ENCODE measurements at places on chromosomes 6 and 20. TPM values are rescaled to one million over a fixed set of nuclear protein-coding genes. Genes with fewer than 3 reads are reported as not detected.

Gene OR2J3
- total RNA-seq, result not detected

Gene SIM1
- total RNA-seq, result not detected

Gene PNLDC1
- not detected for total RNA-seq

Gene STMN3
- 101 TPM for total RNA-seq

Gene GPR6
- total RNA-seq, result not detected

Gene USP49
- total RNA-seq, result 12.5 TPM

Gene TRIM26
- 12.8 TPM for total RNA-seq

Gene PYGB
- 72.1 TPM for total RNA-seq

Gene HLA-DOA
- 0.16 TPM for total RNA-seq

Gene EYA4
- 0.47 TPM for total RNA-seq

Gene OR2H2
- total RNA-seq, result not detected

Gene ABHD12
- total RNA-seq, result 39.0 TPM

Gene SALL4
- 0.16 TPM for total RNA-seq

Gene LY6G6F
- not detected for total RNA-seq

Gene TRIM39
- total RNA-seq, result 10.0 TPM

- DNase-seq, result no peak
These were observed 29.2 kb downstream of the TGM2 start for GRCh38 chr20:38135651-38136420.

DNA sequence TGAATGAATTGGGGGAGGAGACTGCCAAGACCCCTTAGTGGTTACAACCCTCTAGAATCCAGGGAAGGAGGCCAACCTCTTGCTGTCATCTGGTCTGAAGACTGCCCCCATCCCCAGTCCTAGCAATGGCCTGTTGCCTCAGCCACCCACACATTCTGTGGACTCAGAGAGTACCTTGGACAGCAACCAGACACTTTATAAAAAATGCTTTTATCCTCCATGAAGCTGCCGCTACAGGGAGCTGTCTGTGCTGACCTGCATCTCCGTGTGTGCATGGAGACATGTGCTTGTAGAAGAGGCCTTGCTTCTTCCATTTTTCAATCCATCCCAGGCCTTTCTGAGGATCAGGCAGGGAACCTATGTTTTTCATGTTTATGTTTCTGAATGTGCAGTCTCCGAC, 15.2 kb downstream of the CDH22 start:
- DNase-seq, result no peak

DNA sequence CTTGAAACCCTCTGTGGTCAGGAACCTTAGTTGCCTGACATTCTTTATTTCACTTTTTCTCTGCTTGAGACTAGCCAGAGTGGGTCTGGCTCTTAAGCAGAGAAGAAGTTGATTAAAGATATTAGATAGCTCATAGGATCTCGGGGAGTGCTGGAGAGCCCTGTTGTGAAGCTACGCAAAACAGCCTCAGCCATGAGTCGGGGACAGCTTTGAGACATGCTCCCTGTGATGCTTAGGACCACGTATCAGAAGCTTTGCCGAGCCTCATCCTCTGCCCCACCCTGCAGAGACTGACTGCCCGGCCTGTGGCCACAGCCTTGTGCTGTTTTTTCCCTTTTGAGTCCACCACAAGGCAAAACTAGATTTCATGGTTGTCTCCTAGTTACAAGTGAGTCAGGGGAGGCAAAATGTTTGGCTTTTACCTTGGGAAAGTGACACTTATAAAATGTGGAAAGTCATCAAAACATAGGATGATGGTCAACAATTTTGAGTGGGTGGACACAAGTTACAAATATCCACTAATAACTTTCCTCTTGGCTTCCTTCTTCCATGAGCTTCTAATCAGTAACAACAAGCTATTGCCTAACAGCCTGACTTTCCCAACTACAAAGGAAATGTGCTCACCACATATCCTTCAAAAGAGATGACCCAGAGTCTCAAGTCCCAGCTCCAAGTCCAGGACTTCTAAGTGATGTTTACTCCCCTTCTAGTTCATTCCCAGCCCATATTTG, 108.4 kb downstream of the JAG1 start:
- no peak for DNase-seq

DNA sequence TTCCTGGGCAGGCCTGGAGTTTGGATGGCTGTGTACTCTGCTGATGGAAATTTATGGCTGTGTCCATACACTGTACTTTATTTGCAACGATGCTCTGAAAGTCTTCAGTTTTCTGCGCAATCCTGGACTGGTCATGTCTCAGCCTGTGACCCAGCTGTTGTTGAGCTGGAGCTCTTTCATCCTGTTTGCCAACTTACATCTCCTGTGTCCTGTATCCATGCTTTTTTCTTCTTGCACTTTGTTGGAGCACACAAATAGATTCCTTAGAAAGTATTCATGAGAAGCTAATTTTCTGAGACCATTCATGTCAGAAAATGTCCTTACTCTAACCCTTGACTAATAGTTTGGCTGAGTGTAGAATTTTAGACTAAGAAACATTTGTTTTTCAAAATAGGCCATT, 251.2 kb downstream of the BCKDHB start:
- no peak for DNase-seq

GRCh38 chr20:14383335-14383734, 45.9 kb upstream of the FLRT3 start:
- no peak for DNase-seq

GRCh38 chr6:33279971-33280511, 3.1 kb downstream of the B3GALT4 start:
- no peak for DNase-seq

DNA sequence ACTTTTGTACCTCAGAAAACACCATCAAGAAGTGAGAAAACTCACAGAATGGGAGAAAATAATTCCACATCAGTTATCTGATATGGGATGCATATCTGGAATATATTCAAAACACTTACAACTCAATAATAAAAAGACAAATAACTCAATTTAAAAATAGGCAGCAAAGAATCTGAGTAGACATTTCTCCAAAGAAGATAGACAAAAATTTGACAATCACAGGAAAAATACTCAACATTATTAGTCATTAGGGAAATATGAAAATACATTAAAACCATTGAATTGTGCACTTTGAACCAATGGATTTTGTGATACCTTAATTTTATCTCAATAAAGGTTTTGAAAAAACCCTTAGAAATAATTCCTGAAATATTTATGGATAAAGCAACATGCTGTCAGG, 36.9 kb upstream of the STMND1 start:
- no peak for DNase-seq

DNA sequence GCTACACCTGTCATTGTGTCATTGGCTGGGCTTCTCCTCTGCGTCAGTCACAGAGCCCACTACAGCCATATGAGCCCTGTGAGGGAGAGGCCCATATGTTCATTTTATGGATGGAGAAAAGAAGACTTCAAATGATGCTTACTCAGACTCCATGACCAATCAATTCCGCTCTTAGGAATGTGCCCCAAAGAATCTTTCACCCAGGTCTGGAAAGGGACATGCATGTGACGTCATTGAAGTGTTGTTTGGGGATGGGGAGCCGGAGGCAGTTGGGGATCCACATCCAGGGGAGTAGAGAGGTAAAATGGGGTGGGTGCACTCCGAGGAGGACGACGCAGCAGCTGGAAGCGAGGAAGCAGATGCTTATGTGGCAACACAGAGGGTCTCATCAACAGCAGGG, 9.6 kb upstream of the C6orf132 start:
- DNase-seq, result no peak

DNA sequence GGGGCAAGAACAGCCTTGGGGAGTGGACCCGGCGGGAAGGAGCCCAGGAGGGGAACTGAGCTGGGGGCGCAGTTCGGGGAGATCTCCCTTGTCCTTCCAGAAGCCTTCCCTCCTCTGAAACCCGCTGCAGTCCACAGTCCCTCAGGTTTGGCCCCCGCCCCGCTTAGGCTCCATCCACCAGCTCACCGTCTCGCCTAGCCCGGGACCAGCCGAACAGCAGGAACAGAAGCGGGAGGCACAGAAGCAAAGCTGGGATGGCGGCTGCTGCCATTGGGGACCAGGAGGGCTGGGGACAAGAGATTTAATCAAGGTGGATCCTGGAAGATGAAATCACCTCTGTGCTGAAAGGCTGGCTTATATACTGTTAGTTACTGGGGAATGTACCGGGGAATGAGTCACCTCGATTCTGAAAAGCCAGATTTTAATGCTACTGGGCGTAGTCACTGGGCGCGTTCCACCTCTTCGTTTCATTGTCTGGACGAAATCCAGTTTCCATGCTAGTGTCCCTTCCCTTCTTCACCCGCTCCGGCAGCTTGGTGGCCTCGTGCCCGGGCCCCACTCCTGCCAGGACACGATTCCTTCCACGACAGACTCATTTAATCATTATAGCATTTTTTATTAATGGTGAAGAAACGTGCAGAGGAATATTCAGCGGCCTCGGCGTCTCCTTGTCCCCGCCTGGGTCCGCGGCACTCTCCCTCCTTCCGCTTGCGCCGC, at the start of gene RAET1L:
Gene RAET1L (minus strand): TSS at position 332 of the 717 bp plus-strand sequence. CDS start 61 bp downstream, at position 271.
- DNase-seq, result no peak

GRCh38 chr6:168192195-168192900, 113.3 kb upstream of the FRMD1 start:
- no peak for DNase-seq

- DNase-seq, result no peak
These were observed 107.4 kb downstream of the SCML4 start for GRCh38 chr6:107716688-107717089.

DNA sequence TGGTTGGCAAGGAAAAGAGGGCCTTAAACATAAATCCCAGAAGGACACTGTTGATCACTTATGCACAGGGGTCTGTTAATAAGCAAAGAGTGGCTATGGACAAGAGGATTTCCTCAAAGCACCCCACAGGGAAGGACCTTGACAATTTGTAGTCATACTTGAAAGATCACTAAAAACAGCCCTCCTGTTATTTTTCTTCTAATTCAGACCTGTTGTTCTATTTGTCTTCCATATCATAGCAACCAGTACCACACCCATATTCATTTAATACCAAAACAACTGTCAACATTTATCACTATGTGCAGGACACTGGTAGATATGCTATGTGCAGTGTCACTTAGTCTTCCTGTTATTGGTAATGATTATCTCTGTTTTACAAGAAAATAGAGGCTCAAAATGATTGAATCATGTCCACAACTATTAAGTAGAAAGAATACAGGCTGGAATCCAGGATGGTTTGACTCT, 3.2 kb upstream of the DYNLRB1 start:
- DNase-seq, result no peak

DNA sequence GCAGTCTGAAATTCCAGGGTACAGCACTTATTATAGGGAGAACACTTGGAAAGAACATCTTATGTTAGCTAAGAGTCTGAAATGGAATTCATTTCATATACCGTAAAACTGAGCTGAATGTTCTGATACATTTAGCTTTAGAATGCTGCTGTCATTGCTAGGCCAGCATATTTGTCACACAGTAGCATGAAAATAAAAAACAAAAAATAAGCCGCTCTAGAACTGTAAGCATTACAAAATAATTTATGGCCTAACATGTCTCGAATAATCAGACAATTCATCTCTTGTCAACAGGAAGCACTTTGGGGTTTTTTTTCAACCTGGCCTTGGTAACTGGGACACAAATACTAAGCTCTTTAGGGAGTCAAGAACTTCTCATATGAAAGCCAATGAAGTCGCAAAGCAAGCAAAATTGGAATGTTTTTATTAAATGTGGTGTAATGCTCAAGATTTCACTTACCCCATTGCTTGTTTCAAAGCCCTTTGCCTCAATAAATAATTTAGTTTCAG, 115.7 kb downstream of the PHACTR1 start:
- DNase-seq, result no peak

GRCh38 chr6:109383438-109383940, 1.2 kb upstream of the CD164 start:
- no peak for DNase-seq

Measured in occipital lobe (tissue), 3 donors.